Karpas-422 (cell line): ENCODE measurements at places on chromosomes 5 and 9. TPM values are rescaled to one million over a fixed set of nuclear protein-coding genes. Genes with fewer than 3 reads are reported as not detected.

PCDHGC4 gene
- 7.0 and 11.8 TPM in 2 replicates for total RNA-seq

DNA sequence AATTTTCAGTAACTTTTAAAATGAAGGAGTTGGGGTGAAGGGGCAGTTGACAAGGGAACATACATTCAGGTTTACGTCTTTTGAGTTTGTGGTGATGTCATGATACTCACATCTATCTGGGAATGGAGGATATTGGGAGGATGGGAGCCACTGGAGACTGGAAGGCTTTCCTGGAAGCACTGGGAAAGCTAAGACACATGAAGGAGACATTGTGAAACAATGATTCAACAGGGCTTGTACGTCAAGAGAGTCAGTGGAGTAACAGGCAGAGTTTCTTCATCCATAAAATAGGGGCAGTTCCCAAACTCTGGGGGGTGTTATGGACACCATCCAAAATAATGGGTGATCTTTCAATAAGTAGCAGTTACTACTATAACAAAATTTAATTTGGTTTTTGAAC is 572.8 kb downstream of the CCDC171 start:
- no peak overlapping the region for H3K4me3 ChIP-seq
- H3K27me3 ChIP-seq = no peaks in the 10 kb centered on the region
- H3K27ac ChIP-seq = no peak overlapping the region
- peaks cover 8% of the 10 kb centered on the region for H3K4me1 ChIP-seq
- no peak for DNase-seq

- no peak for DNase-seq
- no peak overlapping the region for H3K4me3 ChIP-seq
- H3K27me3 ChIP-seq = no peaks in the 10 kb centered on the region
- H3K4me1 ChIP-seq = no peaks in the 10 kb centered on the region
- H3K36me3 ChIP-seq = no peaks in the 10 kb centered on the region
Measured at GRCh38 chr9:135239769-135240141, 152.3 kb downstream of the OLFM1 start.

DNA sequence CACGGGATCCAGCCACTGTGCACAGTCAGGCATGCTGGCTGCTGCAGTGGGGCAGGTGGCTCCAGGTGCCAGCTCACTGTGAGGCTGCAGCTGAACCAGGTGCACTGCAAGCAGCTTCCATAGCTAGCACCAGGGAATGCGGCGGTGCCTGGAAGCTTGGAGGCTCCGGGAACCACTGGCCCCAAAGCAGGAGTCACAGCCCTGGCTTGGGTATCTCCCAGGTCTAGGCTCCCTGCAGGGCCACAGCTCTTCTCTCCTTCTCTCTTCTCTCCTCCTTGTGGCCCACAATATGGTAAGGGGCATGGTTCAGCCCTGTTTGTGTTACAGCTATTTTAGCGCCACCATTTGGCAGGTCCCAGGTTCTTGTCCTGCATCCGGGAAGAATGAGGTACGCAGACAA is 6.7 kb upstream of the MTMR12 start:
- no peaks in the 10 kb centered on the region for H3K27me3 ChIP-seq
- peak; percentile 50 for DNase-seq
- H3K4me3 ChIP-seq = no peak overlapping the region
- no peaks in the 10 kb centered on the region for H3K4me1 ChIP-seq
- no peak overlapping the region for H3K27ac ChIP-seq
- H3K36me3 ChIP-seq = no peaks in the 10 kb centered on the region

DNA sequence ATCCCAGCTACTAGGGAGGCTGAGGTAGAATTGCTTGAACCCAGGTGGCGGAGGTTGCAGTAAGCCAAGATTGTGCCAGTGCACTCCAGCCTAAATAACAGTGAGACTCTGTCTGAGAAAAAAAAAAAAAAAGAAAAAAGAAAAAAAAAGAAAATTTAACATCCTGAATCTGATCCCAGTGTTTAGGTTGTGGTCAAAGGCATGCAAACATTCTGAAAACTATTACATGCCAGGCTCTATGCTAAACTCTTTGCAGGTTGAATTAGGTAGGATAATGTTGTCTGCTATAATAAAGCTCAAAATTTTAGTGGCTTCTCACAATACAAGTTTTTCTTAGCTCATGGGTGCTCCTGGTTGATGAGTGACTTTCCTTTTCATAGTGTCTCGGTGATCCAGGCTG is 367.4 kb downstream of the PSAT1 start:
- H3K36me3 ChIP-seq = no peaks in the 10 kb centered on the region
- no peaks in the 10 kb centered on the region for H3K4me1 ChIP-seq

- peaks cover 14% of the 10 kb centered on the region for H3K36me3 ChIP-seq
- peaks cover 13% of the 10 kb centered on the region for H3K4me1 ChIP-seq
- H3K4me3 ChIP-seq = peak overlapping the region; percentile 95
- H3K27ac ChIP-seq = peak overlapping the region; percentile 53
- H3K27me3 ChIP-seq = no peaks in the 10 kb centered on the region
Measured at GRCh38 chr5:612498-613424, 621 bp downstream of the CEP72 start.

DNAH5 gene
- not detected in 2 replicates for total RNA-seq

DNA sequence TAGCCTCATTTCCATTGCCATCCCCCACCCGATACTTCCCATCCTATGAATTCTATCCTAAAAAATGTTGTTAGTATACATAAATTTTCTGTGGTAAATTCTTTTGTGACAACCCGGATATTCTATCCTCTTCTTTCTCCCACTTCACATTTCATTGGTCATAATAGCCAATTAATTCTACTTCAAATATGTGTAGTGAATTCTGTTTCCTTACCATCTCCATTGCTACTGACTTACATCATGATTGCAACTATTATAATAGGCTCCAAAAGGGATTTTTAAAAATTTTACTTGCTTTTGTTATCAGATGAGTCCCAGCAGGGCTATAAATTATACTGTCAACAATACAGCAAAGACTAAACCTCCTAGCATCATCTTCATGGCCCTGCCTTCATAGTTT is 1326.8 kb downstream of the PTPRD start:
- no peak overlapping the region for H3K4me3 ChIP-seq
- no peaks in the 10 kb centered on the region for H3K36me3 ChIP-seq
- no peaks in the 10 kb centered on the region for H3K27me3 ChIP-seq
- no peak for DNase-seq
- no peaks in the 10 kb centered on the region for H3K4me1 ChIP-seq
- H3K27ac ChIP-seq = no peak overlapping the region

LECT2 gene
- total RNA-seq = not detected in 2 replicates

PCDHA13 gene
- total RNA-seq = not detected in 2 replicates
